ENCODE measurements at places on chromosomes 16 and 17.
A peak's percentile ranks its signal among the peaks of the same experiment; 100 is the strongest.

DNA sequence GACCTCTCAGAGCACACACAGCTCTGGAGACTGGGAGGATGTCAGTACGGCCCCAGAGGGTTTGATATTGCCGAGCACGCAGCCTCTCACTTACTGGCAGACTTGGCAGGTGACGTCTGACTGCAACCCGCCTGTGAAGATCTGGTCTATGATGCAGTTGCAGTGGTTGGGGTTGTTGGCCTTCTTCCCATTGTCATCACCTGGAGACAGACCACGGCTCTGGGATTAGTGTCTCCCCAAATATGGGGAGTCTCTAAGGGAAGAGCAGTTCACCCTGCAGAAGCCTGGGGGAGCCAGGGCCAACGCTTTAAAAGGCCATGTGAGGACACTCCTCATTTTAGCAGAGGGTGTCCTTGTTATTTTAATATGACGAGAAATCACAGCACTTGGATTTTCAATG is 30.1 kb downstream of the USP22 start:
- DNase-seq: no peak

DNA sequence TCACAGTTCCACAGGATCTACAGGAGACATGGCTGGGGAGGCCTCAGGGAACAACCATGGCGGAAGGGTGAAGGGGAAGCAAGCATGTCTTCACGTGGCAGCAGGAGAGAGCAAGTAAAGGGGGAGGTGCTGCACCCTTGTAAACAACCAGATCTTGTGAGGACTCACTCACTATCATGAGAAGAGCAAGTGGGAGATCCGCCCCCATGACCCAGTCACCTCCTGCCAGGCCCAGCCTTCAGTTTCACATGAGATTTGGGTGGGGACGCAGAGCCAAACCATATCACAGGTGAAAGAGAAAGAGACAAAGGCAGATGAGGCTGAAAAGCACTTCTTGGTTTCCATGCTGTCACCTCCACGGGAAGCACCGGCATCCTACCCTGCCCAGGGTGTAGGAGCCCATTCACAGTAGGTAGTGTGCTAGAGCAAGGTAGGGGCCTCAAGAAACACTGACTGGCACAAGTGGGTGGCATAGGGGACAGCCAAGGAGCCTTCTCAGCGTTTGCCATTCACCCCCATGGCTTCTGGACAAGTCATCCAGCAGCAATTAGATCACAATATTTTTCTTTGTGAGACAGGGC is 6.6 kb downstream of the NARF start:
- DNase-seq: no peak

DNA sequence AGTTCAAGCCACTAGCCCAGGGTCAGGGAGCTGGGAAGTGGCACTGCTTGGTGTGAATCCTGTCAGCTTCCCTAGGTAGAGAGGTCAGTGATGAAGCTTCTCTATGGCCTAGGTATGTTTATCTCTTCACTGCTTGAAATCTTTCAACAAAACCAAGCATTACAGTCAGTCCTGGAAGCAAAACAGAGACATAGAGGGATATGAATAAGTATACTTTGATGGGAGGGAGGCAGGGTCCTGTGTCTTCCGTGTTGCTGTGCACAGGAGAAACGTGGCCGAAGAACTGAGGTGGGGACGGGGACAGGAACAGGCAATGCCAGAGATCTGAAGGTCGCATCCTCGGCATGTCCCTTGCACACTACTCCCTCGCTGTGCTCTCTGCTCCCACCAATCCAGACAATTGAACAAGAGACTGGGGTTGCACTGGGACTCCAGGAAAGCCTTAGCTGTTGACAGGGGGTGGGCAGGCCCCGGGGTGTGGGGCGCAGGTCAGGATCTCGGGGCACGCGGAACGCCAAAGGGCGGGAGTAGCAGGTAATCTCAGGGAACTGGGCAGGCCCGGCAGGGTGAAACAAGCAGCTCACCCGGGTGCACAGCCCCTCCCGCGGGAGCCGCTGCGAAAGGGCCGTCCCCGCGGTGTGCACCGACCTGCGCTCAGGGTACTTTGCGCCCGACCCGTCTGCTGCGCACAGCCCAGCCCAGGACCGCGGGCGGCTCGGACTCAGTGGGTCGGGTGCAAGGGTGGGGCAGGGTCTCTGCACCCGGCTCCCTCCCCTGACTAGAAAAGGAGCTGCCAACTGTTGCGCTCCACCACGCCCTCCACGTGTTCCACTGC is at the start of gene MT1H:
MT1H (plus strand) TSS at position 810 of the 835 bp plus-strand sequence. CDS start 71 bp downstream, outside the sequence.
- DNase-seq: no peak

- DNase-seq: peak; percentile 60
These were observed 14.0 kb upstream of the ELAC2 start for GRCh38 chr17:13031718-13032350.

Measured in stimulated activated CD4-positive, alpha-beta T cell treated with anti-CD3 and anti-CD28 coated beads, Interleukin-4, amount 100 ng/mL, for 24 hours (primary cell).